ENCODE measurements at places on chromosomes 3 and 15.

GRCh38 chr3:14374444-14374883 is 27.9 kb upstream of the SLC6A6 start:
- no peak for DNase-seq

- DNase-seq = no peak
Measured at GRCh38 chr3:42061025-42061712, 30.0 kb upstream of the TRAK1 start.

DNA sequence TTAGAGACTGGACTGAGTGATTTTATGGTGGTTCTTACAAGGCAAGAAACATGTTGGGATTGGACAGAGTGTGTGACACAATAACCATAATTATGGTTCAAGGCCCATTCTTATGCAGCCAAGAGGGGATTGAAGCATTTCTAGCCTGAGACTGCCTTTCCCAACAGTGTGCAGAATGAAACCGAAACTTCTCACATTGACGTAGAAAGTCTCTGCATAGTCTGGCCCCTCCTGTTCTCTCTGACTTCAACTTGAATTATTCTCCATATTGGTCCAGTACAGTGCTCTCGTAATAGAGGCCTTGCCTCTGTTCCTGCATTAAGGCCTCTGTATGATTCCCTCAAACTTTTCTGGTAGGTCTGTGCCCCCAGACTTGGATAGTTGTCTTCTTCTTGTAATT is 138.3 kb downstream of the DIPK2A start:
- DNase-seq = no peak

- DNase-seq = no peak
Measured at GRCh38 chr15:24857763-24858162, 97.0 kb upstream of the SNRPN start.

DNA sequence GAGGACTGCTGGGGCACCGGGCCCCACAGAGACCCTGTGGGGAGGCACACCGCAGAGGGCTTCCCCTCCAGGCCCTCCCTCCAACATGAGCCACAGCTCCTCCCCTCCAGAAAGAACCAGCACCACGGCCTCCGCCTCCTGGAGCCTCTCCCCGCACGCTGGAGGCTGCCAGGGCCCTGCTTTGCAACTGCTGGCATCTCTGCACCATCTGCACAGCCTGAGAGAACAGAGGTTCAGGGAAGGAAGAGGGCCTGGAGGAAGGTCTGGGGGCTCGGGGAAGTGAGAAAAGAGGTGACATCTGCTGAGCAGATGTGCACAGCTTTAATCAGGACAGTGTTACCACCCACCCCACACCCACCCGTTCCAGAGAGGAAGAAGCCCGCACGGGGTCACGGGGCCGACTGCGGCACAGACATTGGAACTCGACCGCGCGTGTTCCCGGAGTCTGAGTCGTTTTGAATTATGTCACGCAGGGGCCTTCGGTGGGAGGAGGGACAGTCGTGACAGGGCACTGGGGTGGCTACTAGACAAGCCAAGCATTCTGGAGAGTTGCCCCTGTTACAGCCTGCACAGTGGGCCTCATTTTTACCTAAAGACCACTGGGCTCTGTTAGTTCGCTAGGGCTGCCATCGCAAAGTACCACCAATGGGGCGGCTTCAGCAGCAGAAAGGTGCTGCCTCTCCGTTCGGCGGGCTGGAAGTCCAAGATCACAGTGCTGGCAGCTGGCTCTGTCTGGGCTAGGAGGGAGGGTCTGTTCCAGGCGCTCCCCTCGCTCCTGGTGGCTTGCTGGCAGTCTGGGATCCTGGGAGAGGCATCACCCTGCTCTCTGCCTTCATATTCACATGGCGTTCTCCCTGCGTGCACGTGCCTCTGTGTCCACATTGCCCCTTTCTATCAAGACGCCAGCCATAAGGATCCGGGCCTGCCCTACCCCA is 194.8 kb downstream of the XXYLT1 start:
- DNase-seq = no peak

DNA sequence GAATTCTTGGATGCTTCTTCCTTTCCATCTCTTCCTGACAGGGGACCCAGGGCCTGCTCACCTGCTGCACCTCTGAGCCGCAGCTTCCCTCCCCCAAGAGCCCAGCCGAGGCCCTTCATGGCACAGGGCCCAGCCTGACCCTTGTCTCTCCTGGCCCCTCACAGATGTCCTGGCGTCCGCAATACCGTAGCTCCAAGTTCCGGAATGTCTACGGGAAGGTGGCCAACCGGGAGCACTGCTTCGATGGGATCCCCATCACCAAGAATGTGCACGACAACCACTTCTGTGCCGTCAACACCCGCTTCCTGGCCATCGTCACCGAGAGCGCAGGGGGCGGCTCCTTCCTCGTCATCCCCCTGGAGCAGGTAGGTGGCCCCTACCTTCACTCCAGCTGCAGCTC is 66.2 kb downstream of the CORO2B start:
- no peak for DNase-seq

- DNase-seq = no peak
Measured at GRCh38 chr15:64851503-64851840, 9.8 kb downstream of the PLEKHO2 start.

- DNase-seq = no peak
Measured at GRCh38 chr3:58355179-58355578, 22.5 kb downstream of the PXK start.

DNA sequence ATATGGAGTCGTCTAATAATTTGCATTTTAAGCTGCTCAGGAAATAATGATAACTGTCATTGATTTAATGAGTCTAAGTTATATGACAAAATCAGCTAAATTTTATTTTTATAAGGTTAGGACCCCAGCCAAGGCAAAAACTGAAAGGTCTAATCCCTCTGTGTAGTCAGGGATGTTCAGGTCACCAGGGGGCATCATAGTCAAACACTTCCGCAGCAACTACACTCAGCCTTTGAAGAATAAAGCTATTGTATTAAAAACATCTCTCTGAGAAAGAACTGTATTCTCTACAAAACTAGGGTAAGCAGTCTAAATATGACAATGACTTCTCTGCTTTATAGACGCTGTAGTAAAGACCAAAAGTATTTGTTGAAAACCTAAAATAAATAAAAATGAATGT is 15.0 kb downstream of the INTS14 start:
- DNase-seq = peak; percentile 14

DNA sequence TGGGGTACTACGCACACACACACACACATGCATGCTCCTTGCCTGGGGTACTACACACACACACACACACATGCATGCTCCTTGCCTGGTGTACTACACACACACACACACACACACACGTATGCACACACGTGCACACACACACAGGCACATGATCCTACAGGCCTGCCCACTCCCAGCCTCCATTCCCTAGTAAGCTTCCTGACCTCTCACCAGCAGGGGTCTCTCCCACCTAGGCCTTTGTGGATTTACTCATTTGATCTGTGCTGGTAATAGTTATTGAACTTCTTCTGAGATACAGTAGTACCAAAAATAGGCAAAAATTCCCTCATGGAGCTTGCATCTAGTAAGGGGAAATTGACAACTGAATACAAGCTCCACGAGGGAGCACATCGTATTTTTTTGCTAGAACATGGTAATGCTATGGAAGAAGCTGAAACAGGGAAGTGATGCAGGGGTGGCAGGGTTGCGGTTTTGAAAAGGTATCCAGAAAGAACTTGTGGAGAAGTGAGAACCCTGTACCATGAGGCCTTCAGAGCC is 19.1 kb downstream of the TTC21A start:
- peak; percentile 73 for DNase-seq

DNA sequence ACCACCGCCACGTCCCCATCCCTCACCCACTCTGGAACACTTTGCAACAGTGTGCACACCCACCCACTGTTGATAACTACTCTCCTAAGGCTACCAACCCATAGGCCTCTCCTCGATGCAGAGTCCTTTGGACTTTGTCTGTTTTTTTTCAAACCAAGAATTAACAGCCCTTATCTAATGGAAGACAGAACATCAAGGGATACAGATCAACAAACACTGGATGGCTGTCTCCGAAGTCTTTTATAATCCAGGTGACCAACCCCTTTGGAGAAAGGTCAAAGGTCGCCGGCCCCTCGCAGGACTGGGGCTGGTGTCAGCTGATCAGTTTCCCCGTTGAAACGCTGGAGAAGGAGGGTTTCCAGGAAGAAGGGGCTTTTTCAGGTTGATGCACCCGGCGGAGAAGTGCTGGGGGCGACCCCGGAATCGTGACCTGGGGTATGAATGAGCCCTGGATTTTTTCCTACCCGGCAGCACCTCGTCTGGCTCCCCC is 532 bp downstream of the B4GALT4 start:
- DNase-seq = no peak

- no peak for DNase-seq
Measured at GRCh38 chr3:37582086-37582485, 279.6 kb upstream of the CTDSPL start.

DNA sequence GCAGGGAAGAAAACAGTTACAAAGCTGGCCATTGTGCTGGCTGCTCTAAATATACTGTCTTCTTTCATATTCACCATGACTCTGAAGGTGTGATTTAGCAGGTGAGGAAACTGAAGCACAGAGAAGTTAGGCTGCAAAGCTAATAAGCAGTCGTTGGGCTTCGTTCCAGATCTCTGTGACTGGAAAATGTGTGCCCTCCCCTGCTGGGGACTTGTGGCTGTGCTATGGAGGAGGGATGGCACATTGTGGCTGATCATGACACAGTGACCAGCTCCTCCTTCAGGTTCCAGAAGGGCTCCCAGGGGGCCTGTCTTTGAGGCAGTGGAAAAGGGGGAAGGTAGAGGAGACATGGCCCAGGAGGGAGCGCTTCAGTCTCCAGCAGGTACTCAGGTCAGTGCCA is 19.2 kb downstream of the PXK start:
- no peak for DNase-seq

- DNase-seq = no peak
Measured at GRCh38 chr3:23837691-23838090, 31.9 kb downstream of the UBE2E1 start.

DNA sequence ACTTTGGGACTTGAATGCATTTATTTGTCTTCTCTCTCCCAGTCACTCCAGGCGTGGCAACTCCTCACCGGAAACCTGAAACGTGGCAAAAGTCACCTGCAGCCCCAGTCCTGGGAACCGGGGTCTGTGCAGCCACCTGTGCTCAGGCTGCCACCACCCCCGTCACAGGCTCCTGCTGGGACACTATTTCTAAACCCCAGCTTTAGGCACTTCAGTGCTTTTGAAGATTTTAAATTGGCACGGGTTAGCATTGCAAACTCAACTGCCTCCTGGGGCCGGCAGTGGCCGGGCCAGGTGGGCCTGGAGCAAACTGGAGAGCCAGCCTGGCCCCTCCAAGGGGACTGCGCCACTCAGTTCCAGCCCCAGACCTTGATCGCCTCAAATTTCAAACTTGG is 146.7 kb upstream of the IQSEC1 start:
- no peak for DNase-seq

DNA sequence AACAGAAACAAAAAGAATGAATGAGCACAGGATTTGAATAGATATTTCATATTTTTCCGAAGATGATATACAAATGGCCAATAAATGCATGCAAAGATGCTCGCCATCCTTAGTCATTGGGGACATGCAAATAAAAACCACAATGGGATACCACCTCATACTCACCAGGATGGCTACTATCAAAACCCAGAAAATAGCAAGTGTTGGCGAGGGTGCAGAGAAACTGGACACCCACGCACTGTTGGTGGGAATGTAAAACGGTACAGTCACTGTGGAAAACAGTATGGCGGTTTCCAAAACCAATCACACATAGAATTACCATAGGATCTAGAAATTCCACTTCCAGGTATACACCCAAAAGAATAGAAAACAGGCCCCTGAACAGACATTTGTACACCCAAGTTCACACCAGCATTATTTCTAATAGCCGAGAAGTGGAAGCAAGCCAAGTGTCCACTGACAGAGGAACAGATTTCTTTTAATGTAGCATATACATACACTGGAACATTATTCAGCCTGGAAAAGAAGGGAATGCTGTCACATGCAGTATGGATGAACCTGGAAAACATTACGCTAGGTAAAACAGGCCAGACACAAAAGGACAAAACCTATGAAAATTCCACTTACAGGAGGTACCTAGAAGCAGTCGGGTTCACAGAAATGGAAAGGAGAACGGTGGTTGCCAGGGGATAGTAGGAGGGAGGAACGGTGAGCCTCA is 3.6 kb downstream of the RNF168 start:
- DNase-seq = no peak

DNA sequence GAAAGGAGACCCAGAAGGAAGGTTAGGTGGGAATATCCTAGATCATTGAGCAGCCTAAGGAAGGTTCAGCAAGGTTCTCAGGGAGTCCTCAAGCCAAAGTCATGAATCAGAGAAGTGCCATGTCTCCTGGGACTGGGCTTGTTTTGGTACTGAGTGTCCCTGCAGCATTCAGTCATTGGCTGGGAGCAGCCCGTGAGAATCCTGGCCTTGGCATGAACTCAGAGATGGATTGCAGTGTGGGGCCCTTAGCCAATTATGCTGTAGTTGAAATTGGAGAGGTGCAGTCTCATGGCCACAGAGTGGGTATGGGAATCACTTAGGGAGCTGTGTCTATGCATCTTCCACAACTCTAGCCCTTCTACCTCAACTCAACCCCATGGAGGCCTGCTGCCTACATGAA is 17.0 kb upstream of the PPM1L start:
- no peak for DNase-seq

GRCh38 chr15:69511015-69511414 is 58.4 kb downstream of the RPLP1 start:
- DNase-seq = no peak

GRCh38 chr3:26719134-26719533 is 96.6 kb downstream of the LRRC3B start:
- no peak for DNase-seq

DNA sequence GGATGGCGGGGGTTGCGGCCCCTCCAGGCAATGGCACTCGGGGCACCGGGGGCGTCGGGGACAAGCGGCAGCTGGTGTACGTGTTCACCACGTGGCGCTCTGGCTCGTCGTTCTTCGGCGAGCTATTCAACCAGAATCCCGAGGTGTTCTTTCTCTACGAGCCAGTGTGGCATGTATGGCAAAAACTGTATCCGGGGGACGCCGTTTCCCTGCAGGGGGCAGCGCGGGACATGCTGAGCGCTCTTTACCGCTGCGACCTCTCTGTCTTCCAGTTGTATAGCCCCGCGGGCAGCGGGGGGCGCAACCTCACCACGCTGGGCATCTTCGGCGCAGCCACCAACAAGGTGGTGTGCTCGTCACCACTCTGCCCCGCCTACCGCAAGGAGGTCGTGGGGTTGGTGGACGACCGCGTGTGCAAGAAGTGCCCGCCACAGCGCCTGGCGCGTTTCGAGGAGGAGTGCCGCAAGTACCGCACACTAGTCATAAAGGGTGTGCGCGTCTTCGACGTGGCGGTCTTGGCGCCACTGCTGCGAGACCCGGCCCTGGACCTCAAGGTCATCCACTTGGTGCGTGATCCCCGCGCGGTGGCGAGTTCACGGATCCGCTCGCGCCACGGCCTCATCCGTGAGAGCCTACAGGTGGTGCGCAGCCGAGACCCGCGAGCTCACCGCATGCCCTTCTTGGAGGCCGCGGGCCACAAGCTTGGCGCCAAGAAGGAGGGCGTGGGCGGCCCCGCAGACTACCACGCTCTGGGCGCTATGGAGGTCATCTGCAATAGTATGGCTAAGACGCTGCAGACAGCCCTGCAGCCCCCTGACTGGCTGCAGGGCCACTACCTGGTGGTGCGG is 1.9 kb downstream of the CHST2 start:
- peak; percentile 77 for DNase-seq
